ENCODE measurements at places on chromosomes 13 and 19.
A peak's percentile ranks its signal among the peaks of the same experiment; 100 is the strongest.

- DNase-seq: no peak
Observed at GRCh38 chr19:4477034-4477801, 5.1 kb downstream of the HDGFL2 start.

- DNase-seq: no peak
Observed at GRCh38 chr19:31118986-31119385, 230.2 kb downstream of the TSHZ3 start.

- DNase-seq: no peak
Observed at GRCh38 chr19:42166316-42166715, 34.1 kb upstream of the POU2F2 start.

- DNase-seq: peak; percentile 69
Observed at GRCh38 chr13:102897371-102898138, 51.7 kb downstream of the ERCC5 start.

GRCh38 chr19:13210339-13210775 is 60.1 kb downstream of the IER2 start:
- DNase-seq: no peak

DNA sequence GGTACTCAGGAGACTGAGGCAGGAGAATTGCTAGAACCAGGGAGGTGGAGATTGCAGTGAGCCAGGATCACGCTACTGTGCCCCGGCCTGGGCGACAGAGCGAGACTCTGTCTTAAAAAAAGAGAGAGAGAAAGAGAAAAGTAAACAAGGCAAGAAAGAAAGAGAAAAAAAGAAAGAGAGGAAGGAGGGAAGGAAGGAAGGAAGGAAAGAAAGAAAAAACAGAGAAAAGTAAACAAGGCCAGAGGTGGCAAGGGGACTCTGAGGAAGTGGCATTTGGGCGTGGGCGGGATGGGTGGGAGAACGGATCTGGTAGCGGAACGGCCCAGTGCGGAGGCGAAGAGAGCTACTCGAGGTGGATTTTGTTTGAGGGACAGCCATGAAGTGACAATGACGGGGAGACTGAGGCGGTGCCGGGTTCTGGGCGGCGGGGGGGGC is 7.5 kb upstream of the ARRDC2 start:
- DNase-seq: no peak

GRCh38 chr19:35824150-35824549 is 11.5 kb upstream of the PRODH2 start:
- no peak for DNase-seq

- no peak for DNase-seq
Observed at GRCh38 chr13:113730831-113731191, 28.2 kb upstream of the TMEM255B start.

- no peak for DNase-seq
Observed at GRCh38 chr13:73325723-73326558, 267.1 kb downstream of the KLF5 start.

DNA sequence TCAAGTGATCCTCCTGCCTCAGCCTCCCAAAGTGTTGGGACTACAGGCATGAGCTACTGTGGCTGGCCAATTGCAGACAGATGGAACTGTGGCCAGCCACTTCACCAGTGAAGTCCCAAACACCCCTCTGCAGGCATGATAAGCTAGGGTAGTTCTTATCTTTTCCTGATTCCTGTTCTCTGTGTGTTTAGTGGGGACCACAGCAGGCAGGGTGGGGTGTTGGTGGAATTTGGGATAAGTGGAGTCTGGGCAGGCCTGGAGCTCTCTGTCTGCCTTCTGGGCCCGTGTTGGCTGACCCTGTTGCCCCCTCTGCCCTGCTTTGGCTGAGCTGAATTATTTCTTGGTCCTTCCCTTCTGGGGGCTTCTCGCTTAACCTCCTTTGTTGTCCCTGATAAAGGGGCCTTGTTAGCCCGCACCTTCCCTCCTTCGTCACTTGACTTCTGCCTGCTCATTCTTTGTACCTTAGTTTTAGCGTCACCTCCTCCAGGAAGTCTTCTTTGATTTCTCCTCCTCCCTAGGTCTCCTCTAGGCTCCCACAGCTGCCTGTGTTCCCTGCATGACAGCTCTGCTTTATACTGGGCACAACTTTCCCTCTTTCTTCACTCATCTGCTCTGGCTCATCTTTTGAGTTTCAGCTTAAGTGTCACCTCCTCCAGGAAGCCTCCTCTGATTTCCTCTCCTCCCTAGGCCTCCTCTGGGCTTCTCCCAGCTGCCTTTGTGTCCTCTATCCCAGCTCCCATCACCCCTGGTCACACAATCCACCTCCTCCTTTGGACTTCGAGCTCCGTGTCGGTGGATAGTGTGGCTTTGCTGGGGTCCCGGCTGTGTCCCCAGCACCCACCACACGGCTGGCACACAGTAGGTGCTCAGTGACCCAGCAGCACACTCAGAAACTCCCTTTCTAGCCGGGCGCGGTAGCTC is 1.7 kb upstream of the NCLN start:
- DNase-seq: no peak

DNA sequence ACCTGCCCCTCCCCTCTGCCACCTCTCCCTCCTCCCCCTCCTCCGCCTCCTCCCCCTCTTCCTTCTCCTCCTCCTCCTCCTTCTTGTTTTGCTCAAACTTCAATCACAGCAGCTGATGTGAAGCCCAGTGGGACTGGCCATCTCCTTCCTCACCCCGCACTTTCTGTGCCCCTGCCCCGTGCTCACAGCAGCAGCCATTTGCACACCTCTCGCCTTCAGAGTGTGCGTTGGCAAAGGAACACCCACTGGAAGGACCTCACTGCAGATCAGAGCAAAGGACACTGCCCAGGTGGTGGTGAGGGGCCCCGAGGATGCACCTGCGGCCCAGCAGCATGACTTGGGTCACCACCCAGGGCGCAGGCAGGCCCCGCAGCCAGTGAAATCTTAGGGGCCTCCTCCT is 98.8 kb downstream of the SOX1 start:
- DNase-seq: no peak

GRCh38 chr13:28532388-28533124 is 37.6 kb upstream of the FLT1 start:
- no peak for DNase-seq

- peak; percentile 19 for DNase-seq
Observed at GRCh38 chr19:5369962-5370367, 29.4 kb upstream of the PTPRS start.

DNA sequence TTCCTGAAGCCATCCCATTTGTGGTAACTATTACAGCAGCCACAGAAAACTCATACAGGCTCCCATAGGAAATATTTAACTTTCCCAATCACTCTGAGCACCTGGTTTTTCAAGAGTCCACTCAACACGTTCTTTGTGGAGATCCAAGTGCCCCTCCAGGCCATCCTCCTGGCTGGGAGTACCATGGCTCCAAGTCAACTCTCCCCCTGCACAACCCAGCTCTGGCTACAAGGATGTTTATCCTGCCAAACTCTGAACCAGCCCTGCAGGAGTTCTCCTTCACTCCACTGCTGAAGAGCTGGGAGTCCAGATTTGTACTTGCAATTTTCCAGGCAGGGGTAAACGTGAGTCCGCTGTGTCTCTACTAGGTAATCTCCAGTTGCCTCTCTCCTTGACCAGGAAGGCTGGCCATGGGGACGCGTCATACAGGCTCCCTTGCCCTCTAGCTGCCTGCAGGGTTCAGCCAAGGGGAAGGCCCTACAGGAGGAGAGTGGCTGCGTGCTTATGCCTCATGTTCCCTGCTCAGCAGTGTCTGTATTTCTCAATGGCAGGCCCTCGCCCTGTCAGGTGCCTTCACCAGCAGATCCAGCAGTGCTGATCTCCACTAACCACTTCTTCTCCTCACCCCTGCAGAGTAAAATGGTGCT is 29.9 kb upstream of the ARGLU1 start:
- no peak for DNase-seq

- DNase-seq: peak; percentile 7
Observed at GRCh38 chr19:28324275-28325060, 888.5 kb downstream of the UQCRFS1 start.

DNA sequence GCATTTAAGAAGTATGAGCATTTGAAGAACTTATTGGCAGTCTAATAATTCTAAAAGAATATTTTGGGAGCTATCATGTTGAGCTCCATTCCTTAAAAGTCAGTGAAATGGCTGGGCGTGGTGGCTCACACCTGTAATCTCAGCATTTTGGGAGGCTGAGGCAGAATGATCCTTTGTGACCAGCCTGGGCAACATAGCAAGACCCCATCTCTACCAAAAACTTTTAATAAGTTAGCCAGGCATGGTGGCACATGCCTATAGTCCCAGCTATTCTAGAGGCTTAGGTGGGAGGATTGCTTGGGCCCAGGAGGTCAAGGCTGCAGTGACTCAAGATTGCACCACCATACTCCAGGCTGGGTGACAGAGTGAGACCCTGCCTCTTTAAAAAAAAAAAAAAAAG is 8.0 kb downstream of the COG6 start:
- no peak for DNase-seq

DNA sequence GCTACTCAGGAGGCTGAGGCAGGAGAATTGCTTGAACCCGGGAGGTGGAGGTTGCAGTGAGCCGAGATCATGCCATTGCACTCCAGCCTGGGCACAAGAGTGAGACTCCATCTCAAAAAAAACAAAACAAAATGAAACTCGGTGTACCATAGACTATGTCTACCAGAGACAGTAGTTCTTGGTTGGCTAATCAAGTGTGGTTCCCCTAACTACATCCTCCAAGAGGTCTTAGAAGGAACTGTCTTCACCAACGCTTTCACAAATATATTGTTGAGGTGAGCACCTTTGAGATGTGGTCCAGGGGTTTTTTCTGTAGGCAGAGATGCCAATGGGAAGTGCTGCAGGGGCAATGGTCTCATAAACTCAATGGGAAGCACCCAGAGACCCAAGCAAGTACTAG is 48.0 kb downstream of the RFC3 start:
- DNase-seq: no peak

DNA sequence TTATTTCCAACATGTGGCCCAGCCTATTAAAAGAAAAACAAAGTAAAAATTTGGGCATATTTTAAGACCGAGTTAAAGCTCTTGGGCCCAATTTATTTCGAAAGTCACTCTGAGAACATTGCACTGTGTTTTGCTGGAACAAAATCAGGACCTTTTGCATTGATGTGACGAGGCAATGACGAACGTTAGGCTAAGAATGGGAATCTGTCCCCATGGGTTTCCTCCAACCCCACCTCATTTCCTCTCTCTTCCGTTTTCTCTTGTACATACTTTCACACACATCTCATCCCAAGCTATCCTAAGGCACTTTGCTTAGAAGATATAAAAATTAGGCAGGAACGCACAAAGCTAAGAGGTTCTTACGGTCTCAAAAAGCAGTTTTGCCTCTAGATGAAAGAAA is 22.1 kb downstream of the EDNRB start:
- no peak for DNase-seq

- no peak for DNase-seq
Observed at GRCh38 chr19:1584500-1585242, 8.0 kb downstream of the MBD3 start.

GRCh38 chr13:47853236-47853635 is 147.8 kb downstream of the SUCLA2 start:
- DNase-seq: no peak

GRCh38 chr13:24868874-24869273 is 104.9 kb downstream of the RNF17 start:
- no peak for DNase-seq

DNA sequence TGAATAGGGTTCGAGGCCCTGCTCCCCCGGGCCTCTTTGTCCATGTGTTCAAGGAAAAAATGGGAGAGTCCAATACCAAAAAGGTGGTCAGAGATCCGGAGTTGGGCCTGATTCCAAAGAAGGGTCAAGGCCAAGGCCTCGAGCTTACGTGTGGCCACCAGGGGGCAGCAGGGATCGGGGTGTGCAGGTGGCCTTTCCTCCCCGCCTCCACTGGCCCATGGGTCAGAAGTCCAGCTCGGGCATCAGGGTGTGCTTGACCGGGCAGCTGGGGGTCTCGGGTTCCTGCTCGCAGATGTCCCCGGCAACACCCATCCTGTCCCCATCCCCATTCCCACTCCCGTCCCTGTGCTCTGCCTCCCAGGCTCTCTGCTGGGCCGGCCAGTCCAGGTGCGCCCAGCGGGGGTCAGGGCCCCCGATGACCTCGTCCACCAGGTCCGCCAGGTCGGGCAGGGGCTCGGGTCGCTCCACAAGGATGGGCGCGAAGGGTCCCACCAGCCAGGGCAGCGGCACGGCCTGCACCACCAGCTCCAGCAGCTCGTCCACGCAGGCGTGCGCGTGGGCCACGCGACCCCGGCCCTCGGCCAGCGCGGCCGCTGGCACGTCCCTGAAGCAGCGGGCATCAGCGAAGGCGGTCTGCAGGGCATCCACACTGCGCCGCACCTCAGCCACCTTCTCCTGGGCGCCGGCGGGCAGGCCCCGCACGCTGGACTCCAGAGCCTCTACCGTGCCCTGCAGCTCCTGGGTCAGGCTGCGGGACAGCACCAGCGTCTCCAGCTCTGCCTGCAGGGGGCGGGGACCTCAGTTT is 5.2 kb upstream of the PLIN4 start:
- DNase-seq: peak; percentile 26

- no peak for DNase-seq
Observed at GRCh38 chr19:14028901-14029300, 953 bp downstream of the RLN3 start.

- no peak for DNase-seq
Observed at GRCh38 chr13:46207828-46208227, 3.9 kb upstream of the LRRC63 start.

DNA sequence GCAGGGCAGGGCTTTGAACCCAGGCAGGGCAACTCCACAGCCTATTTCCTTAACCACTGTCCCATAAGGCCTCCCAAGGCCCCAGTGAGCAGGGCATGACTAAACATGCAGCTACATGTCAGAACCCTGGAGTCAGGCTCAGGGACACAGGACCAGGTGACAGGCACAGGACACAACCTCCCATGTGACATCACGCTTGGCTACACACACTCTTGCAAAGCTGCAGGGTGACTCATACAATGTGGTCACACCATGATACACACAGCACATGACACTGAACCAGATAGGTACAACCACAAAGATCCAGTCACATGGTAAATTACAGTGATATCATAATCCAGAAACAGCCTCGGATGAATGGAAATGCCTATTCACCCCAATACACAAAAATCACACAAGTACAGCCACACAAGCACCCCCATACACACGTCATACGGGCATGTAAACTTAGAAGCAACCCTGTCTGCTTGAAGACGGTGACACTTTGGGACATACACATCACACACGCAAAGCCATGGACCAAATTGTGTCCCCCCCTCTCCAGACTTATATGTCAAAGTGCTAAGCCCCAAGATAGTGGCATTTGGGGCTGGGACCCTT is 14.5 kb downstream of the KLK4 start:
- DNase-seq: no peak

DNA sequence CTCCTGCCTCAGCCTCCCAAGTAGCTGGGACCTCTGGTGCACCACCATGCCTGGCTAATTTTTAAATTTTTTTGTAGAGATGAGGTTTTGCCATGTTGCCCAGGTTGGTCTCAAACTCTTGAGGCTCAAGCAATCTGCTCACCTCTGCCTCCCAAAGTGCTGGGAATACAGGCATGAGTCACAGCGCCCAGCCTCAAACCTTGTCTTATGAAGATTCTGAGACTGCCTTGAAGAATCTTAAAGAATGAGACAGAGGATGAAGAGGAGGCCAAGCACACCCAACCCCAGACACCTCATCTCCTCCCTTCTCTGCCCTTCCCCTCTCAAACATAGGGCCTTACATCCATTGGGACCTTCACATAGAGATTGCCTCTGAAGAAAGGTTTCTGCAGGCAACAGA is 179.7 kb downstream of the ABCC4 start:
- no peak for DNase-seq

GRCh38 chr13:81223778-81224177 is 882.9 kb upstream of the SPRY2 start:
- DNase-seq: no peak

GRCh38 chr19:10191347-10191746 is 3.4 kb downstream of the DNMT1 start:
- DNase-seq: no peak

GRCh38 chr19:38743394-38744297 is 628 bp downstream of the CAPN12 start:
- DNase-seq: no peak

Measured in G401 (cell line).